ENCODE measurements at places on chromosomes 5 and 9.

- DNase-seq: no peak
Measured at GRCh38 chr5:50963971-50964745, 297.7 kb downstream of the PARP8 start.

- DNase-seq: no peak
Measured at GRCh38 chr9:78695519-78695918, 398.6 kb downstream of the PSAT1 start.

DNA sequence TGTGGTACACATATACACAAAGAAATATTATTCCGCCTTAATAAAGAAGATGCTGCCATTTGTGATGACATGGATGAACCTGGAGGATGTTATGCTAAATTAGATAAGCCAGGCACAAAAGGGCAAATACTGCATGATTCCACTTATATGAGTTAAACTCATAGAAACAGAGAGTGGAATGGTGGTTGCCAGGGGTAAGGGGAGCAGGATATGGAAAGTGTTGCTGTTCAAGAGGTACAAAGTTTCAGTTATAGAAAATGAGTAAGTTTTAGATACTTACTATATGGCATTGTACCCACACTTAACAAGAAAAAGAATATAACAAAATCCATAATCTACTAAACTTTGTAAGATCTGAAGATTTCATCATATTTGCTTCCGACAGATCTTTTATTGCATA, 252.2 kb downstream of the SYK start:
- DNase-seq: no peak

DNA sequence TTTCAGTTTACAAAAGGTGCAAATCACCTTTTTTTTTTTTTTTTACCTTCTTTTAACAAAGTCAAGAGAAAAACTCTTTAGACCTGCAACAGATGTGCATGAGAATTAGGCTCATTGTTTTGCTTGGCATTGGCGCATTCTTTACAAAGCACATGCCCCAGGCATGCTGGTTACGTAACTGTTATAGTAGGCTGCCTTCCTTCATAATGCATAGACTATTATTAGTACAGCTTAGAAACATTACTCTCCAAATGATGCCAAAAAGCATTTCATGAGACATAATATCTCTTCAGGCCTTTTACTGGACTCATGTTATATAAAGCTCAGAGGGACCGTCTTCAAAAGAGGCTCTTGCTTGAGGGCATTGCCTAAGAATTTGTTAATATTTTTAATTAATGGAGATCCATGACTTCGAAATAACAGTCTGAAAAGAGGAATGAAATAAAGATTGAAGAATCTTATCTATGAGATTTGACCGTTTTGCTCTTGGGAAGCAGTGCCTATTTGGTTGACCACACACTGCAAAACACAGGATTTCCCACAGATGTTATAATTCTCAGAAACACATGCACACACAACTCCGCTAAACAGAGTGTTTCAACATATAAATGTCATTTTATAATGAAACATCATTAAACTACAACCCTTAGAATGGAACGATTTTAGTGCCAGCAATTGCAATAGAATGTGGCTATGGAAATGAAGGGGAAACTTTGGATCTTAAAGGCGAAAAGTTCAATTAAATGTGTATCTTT, 478.7 kb downstream of the PRR16 start:
- no peak for DNase-seq

DNA sequence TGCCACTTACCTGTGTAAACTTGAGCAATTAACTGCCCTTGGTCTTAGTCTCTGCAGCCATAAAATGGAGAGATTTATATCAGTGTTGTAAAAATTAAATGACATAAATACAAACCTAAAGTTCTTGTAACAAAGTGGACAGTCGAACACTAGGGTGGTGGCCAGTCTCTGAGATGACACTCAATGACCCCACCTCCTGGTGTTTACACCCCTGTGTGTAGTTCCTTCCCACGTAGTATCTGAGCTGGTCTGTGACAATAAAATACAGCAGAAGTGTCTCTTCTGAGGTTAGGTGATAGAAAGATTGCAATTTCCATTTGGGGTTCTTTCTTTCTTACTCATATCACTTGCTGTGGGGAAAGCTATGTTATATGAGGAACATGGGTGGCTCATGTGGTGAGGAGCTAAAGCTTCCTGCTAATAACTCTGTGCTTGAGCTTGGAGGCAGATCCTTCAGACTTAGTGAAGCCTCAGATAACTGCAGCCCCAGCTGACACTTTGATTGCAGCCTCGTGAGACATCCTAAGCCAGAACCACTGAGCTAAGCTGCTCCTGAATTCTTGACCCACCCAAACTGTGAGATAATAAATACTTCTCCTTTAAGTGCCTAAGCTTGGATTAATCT, 173.4 kb upstream of the CHD1 start:
- DNase-seq: no peak

- DNase-seq: no peak
Measured at GRCh38 chr9:129405089-129405826, 215.6 kb downstream of the C9orf50 start.

GRCh38 chr5:38613490-38613889, 57.0 kb upstream of the LIFR start:
- no peak for DNase-seq

DNA sequence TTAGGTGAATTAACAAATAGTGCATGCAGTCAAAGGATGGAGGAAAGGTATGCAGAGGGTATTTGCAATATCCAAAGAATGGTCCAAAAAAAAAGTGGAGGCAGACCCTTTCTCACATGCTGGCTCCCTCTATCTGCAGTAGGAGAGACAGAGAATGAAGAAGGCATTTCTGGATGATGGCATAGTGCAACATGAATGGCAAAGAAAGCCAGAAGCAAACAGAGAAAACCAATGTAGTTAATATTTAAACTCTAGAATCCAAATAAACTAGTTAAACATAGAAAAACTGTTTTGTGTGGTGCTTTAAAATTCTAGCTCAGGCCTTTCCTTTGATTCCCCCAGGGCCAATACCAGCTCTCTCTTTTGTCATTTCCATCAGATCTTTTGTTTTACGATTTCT, 403.1 kb upstream of the WWC1 start:
- no peak for DNase-seq

DNA sequence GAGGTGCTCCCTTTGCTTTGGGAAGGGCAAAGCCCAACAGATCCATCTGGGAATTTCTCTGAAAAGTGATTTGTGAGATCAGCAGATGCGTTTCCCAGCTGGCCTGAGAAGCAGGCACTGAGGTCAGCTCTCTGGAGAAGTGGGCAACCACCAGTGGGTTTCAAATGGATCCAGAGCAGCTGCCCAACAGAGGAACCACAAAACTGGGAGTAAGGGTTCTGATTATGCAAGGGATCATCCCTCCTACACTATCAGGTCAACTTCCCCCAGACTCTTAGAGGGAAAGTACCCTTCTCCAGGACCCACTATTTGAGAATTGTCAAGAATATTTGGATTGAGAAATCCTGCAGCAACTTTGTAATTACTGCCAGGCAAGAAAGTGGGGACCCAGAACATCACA, 21.7 kb downstream of the CCL28 start:
- DNase-seq: no peak

- DNase-seq: no peak
Measured at GRCh38 chr5:83922699-83923098, 202.0 kb upstream of the HAPLN1 start.

- no peak for DNase-seq
Measured at GRCh38 chr5:15887093-15887492, 292.5 kb downstream of the MARCHF11 start.

DNA sequence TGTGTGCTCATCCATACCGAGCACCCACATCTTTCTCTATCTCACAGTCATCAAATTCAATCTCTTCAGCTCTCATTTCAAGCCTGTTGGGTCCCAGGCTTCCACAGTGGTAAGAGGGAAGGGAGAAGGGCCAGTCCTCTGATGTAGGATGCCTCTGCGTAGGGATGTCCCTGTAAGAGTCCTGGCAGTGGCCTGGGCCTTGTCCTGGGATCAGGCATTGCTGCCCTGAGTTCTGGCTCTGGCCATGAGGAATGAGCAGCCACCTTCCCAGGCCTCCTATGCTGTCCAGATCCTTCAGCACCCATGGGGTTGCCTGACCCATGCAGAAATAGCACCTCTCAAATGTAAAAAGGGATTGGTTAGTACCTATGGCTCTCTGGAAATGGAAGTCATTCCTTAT, 121.2 kb downstream of the EFNA5 start:
- DNase-seq: no peak

GRCh38 chr5:669111-669841, 23.9 kb downstream of the TPPP start:
- DNase-seq: peak; percentile 42

DNA sequence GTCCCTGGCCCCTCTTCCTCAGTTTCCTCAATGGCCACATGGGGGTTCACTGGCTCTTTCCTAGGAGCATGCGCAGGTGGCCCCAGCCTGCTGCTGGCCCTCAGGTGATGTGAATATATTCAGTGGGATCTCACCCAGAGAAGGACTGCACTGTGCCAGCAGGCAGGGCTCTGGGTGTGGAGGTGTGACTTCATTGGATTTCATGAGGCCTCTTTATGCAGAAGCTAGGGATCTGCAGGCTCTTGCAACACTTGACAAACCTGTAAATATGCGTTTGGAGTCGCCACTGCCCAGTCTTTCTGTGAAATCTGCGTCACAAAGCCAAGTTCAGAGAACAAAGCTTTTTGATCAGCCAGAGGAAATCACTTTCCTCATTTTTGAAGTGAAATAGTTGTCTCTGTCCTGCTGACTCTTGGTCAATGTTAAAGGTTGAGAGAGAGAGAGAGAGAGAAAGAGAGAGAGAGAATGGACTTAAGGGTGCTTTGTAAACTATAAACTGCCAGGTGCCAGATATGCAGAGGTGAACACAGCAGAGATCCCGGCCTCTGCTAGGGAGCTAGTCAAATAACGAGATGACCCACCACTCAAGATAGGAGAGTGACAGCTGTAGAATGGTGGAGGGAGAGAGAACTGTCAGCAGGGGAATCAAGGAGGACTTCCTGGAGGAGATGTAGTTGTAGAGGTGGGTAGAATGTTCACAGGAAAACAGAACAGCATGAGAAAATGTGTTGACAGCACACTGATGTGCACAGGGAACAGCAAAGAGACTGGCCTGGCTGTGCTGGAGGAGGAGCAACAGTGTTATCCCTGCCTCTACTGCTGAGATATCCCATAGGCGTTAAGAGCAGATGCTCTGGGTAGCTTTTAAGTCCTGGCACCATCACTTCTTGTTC, 167.0 kb upstream of the ZNF618 start:
- DNase-seq: no peak

GRCh38 chr5:172051643-172052339, 45.4 kb upstream of the FBXW11 start:
- DNase-seq: no peak

DNA sequence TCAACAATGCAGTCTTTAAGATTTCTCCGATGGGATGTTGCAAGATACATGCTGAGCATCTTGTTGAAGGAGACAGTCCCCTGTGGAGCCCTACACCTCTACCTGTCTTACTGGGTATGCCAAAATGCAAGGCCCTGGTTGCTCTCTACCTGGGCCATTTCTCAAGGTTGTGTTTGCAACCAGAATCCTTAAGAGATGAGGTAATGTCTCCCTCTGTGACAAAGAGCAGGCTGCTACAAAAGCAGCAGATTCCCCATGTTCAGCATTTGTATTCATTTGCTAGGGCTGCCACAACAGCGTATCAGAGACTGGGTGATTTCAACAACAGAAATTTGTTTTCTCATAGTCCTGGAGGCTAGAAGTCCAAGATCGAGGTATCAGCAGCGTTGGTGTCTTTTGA, 138.4 kb upstream of the RPS23 start:
- DNase-seq: no peak

DNA sequence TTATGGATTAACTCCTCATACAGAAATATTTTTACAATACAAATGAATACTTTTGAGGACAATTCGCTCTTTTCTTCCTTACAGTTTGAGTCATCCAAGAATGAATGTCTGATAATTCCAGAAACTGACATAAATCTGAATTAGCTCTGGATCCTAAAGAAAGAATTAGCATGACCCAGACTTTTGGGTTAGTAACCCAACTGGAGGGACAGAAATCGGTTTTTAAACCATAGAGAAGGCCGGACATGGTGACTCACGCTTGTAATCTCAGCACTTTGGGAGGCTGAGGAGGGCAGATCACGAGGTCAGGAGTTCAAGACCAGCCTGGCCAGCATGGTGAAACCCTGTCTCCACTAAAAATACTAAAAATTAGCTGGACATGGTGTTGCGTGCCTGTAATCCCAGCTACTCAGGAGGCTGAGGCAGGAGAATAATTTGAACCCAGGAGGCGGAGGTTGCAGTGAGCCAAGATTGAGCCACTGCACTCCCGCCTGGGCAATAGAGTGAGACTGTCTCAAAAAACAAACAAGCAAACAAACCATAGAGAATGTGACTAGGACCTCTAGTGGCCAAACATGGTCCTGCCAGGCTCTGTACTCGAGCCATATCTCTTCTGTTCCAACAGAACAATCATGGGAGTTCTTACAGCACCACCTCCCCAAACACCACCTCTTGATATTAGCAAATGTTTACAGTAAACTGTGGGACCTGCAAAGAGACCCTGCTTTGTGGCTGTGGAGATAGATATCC, 44.8 kb downstream of the LURAP1L start:
- DNase-seq: no peak

- DNase-seq: no peak
Measured at GRCh38 chr9:135971892-135972291, 10.7 kb upstream of the UBAC1 start.

GRCh38 chr5:15585841-15586591, 86.0 kb downstream of the FBXL7 start:
- no peak for DNase-seq

GRCh38 chr9:128142061-128142460, 7.2 kb upstream of the LCN2 start:
- DNase-seq: no peak

DNA sequence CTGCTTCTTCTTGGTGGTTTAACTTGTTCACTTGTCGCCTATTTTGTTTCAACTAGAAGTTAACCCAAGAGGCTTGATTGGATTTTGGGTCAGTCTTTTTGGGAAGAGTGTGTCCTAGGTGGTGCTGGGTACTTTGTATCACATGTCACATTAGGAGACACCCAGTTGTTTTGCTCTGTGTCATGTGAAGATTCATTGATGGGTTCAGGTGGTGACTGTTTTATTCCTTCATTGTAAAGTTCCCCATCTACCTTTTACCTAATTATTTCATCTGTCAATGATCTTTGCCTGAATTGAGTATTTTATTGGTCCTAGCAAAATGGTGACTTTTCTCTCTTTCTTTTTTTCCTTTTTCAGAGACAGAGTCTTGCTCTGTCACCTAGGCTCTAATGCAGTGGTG, 69.2 kb downstream of the RALGPS1 start:
- DNase-seq: no peak

- DNase-seq: no peak
Measured at GRCh38 chr5:78638423-78638822, 10.1 kb downstream of the LHFPL2 start.

DNA sequence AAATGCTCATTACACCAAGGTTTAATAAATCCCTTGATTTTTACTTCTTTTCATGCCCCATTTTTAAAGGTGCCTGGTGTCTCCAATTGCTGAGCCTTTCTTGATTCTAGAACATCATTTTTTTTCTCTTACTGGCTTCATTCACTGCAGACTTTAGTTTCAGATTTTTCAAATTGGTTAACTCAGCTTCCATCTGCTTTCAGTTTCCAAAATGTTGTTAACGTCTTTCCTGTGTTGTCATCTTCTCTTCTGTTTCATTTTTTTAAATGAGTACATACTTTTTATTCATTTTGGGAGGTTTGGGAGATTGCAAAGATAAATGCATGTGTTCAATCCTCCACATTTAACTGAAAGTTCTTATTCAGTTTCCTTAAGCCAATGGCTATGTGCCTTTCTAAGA, 126.4 kb upstream of the CCNG1 start:
- no peak for DNase-seq

GRCh38 chr9:1083325-1083913, 33.3 kb downstream of the DMRT2 start:
- no peak for DNase-seq

All from effector memory CD8-positive, alpha-beta T cell (primary cell).